ENCODE measurements at places on chromosomes 1 and 21.

DNA sequence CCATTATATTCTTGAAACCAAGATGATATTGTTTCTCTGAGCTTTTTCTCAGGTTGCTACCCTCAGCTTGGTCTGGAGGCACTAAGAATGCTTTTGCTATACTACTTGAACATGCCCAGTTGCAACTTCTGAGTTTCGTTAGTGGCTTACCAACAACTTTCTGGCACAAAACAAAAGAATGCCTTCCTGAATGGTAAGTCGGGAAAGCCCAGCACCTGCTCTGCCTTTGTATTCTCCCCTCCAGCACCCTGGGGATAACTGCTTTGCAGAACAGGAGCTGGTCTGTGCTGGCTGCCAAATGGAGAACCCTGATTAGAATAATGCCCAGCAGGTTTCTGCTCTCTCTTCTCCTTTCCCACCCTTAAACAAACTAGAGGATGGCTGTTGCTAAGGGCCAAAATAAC lies 149.3 kb downstream of the TGFB2 start:
- no peak for DNase-seq

DNA sequence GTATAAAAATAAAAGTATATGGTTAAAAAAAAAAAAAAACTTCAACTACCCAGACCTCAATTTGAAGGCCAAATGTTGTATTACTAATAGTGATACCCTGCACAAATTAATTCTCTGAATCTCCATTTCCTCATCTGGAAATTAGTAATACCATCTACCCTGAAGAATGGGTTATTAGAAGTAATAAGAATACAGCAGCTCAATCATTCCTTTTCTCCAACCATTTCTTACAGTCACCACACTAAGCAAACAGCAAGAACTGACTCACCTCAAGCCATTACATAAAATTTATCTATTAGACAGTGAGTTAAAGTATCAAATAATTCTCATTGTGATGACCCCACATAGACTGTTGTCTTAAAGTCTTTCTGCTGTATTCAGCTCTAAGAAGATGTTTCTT lies 39.6 kb downstream of the RERE start:
- DNase-seq, result no peak

DNA sequence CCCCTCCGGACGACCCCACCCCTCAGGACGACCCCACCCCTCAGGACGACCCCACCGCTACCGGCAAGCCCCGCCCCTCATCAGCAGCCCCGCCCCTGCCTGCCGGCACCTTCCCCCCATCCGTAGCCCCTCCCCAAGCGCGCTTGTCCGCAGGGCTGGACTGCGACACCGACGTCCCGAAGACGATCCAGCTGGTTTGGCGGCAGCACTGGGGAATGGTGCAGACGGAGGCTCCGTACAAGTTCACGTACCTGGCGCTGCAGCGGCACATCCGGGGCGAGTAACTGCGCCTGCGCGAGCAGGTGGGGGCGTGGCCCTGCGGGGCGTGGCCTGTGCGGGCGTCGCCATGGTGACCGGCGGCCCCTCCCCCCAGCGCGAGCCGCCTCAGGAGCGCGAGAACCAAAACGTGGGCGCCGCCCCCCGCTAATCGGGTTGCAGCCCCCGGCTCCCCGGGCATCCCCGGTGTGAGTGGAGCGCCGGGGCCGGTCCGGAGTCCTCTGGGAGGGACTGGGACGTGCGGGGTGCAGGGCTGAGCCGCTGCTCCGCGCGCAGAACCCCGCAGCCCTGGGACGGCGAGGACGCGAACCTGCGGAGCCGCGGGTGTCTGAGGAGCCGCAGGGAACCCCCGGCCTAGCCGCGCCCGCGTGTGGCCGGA lies 4.9 kb downstream of the RNF223 start:
- DNase-seq, result peak; percentile 18

DNA sequence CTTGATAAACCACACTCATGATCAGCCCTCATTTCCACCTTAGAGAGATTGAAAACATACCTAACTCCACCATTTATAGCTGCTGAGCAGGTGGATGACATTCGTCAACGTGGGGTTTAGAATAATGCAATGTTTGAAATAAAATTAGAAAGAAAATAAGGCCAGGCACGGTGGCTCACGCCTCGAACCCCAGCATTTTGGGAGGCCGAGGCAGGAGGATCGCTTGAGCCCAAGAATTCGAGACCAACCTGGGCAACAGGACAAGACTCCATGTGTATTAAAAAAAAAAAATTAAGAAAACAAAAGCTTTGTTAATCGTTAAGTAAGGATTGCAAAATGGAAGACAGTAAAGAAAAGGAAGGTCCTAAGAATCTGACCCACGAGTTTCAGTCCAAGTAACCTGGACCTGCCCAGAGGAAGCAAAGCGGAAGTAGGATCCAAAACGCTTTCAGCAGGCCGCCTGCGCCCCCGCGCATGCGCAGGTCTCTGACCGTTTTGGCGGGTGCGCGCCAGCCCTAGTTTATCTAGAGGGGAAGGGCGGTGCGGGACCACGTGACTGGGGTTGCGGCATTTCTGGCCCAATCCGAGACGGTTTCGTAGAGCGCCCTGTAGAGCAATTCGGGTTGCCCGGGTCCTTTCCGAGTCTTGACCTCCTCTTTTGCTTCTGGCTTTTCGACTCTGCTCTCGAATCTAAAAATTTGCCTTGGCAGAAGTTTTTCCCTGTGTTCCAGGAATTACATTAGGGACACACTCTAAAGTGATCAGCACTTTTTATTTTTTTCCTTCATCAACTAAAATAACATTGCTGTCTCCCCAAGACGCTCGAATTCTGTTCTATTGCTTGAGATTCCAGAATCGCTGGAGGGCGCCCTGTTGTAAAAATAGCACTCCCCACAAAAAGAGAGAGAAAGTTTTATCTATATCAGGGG lies 22.5 kb downstream of the ANP32E start:
- no peak for DNase-seq

- DNase-seq, result no peak
Measured at GRCh38 chr1:208644401-208645160, 400.4 kb upstream of the PLXNA2 start.

DNA sequence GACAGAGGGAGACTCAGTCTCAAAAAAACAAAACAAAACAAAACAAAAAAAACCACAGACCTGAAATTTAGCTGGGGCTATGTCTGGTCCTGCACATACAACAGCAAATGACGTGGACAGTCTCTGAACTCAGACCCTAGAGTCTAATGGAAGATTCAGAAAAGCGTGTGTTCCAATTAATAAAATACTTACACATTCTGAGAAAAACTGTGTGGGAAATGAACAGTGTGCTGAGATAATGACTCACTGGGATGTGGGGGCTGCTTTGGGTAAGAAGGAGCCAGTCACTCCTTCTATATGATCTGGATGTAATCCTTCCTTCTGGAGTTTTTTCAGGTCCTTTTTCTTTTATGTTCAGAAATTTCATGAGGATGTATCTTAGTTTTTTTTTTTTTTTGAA lies 29.4 kb downstream of the CLDN14 start:
- no peak for DNase-seq

DNA sequence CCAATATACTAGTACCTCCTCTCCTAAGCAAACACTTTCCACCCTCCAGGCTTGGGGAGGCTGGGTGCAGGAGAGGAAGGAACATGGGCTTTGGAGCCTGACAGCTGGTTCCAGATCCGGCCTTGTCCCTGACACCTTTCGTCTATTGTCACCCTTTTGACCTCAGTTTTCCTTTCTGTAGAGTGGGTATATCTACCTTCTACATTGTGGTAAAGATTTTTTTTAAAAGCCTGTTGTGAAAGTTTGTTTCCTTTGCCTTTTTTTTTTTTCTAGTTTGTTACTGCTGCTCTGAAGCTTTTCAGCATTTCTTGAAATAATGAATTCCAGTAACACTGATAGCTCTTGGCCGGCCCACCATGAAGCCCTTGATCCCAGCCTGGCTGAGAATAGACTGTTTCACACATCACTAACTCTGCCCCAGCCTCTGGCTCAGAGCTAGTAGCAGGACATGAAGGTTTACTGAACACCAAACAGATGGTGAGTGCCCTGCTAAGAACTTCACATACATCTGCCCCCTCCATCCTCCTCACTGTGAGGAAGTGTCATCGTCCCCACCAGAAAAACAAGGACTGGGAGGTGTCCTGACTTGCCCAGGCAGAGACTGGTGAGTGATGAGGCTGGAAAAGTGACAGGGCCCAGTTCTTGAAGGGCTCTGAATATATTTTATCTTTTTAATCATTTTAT lies 33.0 kb upstream of the ID3 start:
- no peak for DNase-seq

DNA sequence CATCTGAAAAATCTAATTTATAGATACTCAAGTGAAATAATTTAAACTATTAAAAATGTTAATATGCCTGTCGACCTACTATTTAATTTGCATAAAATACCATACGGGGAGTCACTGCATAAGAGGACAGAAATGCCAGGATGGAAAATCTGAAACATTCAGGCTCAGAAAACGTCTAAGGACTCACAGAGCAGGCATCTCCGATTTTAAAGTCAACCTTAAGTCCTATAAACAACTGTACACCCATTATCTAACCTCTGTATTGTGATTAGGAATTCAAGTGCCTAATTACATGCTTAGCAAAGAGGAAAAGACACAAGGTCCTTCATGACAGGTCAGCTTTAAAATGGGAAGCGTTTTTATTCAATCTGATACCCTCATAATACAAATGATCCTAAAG lies 49.2 kb downstream of the ZBTB18 start:
- DNase-seq, result no peak

- DNase-seq, result no peak
Measured at GRCh38 chr1:150563340-150564038, 14.3 kb downstream of the ADAMTSL4 start.

- DNase-seq, result no peak
Measured at GRCh38 chr21:36584980-36585940, 105.3 kb upstream of the CLDN14 start.

- no peak for DNase-seq
Measured at GRCh38 chr1:85180869-85181268, 19.9 kb downstream of the SYDE2 start.

GRCh38 chr1:94926915-94927404 lies at the start of gene CNN3:
Gene CNN3, minus strand, starts transcription at chr1:94927110. Its CDS starts 216 bp downstream, at chr1:94926894.
- peak; percentile 63 for DNase-seq

GRCh38 chr1:47184090-47184821 lies 5.6 kb downstream of the PDZK1IP1 start:
- no peak for DNase-seq

GRCh38 chr1:147853391-147853790 lies 49.2 kb upstream of the GJA8 start:
- DNase-seq, result no peak

GRCh38 chr1:81730881-81731280 lies 69.9 kb upstream of the ADGRL2 start:
- DNase-seq, result no peak

GRCh38 chr1:38178216-38178615 lies 131.6 kb upstream of the POU3F1 start:
- DNase-seq, result no peak

DNA sequence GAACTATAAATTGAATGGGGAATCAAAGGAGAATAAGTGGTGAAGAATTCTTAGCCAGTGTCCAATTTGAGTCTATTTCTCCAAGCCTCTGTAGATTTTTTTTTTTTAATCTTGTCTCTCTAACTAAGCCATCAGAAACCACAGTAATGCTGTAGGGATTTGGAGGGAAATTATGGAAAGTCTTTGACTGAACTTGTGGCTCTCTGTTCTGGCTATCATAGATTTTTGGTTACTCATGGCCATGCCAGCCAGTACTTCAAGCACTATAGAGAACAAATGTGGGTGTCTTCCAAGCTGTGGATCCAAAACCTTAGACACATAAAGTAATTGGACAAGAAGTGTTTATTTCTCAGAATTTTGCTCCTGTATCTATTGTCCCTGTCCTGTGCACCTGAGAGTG lies 147.9 kb downstream of the LRRC40 start:
- DNase-seq, result no peak

GRCh38 chr1:202622388-202622787 lies 87.9 kb downstream of the SYT2 start:
- DNase-seq, result no peak

Data from SW 1271 (cell line).